ENCODE measurements at places on chromosomes 5 and 9.

DNA sequence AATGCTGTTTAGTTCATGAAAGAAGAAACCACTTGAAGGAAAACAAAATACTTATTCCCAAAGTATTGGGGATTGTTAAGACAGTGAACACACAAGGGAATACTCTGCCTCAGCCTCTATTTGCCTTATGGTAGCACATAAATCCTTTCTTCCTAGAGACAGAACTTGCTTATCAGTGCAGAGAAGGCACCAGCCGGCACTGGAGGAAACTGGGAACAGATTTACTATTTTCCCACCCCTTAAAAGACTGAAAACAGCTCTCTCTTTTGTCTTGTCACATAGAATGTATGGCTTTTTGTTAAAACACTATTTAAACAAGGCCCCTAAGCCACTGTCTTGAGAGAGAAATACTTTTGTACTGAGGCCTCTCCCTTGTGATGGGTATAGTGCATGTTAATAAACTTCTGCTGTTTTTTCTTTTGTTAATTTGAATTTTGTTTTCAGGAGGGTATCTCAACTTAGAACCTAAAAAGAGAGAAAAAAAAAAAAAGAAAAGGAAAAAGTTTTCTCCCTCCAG lies 40.7 kb upstream of the EDIL3 start:
- no peak for DNase-seq

DNA sequence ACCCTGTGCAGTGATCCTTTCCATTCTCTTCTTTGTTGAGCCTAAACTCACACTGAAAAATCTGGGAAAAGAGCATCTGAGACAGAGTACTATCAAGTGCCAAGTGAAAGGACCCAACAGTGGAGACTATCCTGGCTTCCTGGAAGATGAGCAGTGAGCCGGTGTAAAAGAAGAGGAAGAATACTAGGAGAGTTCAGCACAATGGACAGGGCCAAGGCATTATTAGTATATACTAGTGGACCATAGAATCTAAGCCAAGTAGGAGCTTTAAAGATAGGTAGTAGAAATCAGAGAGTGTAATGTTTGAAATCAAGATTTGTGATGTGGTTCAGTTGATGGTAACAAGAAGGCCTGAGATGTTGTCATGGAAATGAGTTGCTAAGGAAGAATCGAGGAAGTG lies 140.8 kb downstream of the CAMK4 start:
- no peak for DNase-seq

DNA sequence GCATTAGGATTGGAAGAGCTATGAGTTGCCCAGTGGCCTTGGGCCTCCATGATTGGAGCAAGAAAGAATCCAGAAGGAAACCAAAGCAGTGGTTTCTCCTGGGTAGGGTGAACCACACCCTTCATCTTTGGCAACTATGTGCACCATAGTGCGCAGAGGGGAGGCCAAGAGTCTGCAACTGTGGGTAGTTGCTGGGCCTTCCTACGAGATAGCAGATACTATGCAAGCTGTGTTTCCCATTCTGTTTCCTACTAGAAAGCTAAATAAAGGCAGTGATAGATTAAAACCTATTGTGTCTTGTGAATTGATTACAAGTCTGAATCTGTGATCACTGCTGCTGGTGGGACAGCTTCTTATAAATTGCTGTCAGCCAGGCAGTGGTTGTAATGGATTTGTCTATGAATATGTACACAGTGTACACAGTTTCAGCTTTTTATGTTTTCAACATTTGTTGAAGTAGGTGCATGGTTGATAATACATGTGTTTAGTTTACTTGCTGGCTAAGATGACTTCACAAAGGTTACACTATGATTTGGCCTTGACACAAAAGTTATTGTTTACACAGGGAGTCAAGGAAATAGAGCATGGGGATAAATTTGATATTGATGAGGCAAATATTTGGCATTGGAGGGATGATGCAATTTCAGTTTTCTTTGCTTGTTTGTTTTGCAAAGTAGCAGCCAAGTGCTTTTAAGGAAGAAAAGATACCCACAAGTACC lies 23.7 kb upstream of the PDE8B start:
- DNase-seq: no peak

- no peak for DNase-seq
Observed at GRCh38 chr9:71058660-71059059, 62.8 kb downstream of the TRPM3 start.

DNA sequence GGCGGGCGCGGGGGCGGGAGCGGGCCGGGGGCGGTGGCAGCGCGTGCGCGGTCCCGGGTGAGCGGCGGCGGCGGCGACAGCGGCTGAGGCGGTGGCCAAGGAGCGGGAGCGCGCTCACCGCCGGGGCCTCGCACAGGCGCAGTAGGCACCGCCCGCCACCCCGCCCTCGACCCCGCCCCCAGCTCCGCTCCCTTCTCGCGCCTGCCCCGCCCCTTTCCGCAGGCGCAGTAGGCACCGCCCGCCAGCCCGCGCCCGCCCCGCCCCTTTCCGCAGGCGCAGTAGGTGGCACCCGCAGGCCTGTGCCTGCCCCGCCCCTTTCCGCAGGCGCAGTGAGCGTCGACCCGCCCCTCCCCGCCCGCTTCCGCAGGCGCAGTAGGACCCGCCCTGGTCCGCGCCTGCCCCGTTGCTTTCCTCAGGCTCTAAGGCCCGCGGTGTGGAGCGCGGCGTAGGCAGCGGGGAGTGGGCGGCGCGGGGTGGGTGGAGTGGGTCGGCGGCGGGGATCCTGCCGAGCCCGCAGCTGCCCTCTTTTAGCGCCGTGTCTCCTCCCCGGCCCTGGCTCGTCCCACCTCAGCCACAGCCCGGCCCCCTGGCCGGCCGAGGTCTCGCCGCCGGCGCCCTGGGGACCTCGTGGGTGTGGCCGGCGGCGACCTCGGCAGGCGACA lies at the start of gene CAMSAP1:
Gene CAMSAP1 (minus strand): TSS at position 116 of the 662 bp plus-strand sequence. CDS start 387 bp downstream, outside the sequence.
- DNase-seq: peak; percentile 95

DNA sequence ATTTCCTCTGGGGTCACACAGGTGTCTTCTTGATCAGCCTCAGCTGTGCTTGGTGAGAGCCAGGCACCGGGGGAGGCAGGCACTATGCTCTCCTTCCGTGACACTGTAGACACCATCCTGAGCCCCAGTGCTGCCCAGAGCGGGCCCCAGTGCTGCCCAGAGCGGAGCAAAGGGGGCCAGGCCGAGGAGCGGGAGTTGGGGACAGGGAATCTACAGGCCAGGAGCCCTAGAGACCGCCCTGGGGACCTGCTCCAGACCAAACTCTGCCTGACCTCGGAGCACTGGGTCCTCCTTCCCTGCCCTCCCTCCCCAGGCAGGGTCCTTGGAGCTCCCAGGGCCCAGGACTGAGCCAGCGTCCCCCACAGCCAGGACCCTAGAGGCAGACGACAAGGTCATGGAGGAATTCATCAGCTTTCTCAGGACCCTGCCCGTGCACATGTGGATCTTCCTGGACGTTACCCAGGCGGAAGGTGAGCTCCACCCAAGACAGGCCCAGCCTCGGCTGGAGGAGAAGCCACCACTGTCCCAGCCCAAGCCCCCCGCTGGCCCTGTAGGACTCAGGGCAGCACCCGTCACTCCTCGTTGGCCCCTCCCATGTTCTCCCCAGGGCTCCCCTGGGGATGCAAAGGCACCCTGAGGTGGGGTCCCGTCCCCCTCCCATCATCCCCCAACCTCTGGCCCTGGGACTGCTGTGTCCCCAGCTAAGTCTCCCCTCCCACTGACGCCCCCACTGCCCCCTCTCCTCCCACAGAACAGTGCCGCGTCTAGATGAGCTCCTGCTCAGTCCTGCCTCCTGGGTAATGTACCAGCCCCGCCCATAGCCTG lies 30.2 kb downstream of the PAEP start:
- peak; percentile 5 for DNase-seq

DNA sequence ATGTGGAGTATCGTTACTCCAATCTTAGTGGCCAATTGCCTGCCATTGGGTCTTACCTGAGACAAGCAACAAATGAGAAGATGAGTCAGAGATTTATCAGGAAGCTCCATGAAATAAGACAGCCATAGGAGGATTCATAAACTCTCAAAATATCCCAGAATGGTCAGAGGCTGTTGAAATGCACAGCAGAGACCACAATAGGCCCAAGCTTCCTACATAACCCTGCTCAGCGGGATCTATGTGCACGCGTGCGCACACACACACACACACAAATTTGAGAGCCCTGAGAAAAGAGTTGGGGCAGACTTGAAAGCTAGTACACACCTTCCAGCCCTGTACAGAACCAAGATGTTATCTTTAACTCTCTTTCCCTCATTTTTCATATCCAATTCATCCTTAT lies 9.8 kb downstream of the UIMC1 start:
- DNase-seq: no peak

DNA sequence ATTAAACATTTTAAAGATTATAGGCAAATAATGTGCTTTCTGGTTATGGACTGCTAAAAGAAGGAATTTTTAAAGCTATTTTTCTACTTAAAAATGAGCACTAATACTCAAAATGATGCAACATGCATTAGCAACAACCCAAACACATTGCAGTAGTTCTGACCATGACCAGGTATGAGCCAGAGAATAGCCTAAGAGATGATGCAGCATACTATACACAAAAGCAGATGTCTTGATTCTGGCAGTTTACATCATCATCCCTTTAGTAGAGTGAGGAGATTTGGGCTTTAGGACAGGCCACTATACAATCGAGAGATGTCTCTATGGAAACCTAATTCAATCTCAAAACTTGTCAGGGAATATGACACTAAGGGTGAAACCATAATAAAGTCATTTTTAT lies 307.1 kb downstream of the PRR16 start:
- no peak for DNase-seq

DNA sequence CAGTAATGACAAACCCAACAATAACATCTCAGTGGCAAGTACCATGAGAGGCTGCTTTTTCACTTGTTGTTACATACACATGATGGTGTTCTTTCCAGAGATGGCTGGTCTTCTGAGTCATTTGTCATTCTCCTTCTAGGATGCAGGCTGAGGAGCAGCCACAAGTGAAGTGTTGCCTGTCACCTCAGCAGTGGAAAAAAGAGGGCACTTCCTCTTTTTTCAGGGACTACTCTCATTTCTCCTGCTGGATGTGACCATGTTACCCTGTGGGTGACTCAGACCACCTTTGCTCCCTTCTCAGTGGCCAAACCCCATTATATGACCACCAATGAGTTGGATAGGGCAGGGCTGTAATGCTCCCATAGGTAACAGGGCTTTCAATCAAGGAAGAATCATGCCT lies 587.0 kb upstream of the ADAMTS16 start:
- DNase-seq: no peak

DNA sequence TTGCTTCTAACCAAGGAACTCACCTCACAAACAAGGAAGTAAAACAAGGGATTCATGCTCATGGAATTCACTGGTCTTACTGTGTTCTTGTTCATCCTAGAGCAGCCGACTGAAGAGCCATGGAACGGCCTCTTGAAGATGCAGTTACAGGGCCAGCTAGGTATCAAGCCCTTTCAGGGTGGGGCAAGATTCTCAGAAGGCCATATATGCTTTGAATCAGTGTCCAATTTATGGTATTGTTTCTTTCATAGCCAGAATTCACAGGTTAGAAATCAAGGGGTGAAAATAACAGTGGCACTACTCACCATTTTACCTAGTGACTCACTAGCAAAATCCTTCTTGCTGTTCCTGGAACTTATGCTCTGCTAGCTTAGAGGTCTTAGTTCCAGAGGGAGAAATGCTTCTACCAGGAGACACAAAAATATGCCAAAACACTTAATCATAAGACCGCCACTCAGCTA lies 159.5 kb upstream of the CDH10 start:
- DNase-seq: no peak

GRCh38 chr5:123708074-123708806 lies 196.3 kb downstream of the CSNK1G3 start:
- no peak for DNase-seq

DNA sequence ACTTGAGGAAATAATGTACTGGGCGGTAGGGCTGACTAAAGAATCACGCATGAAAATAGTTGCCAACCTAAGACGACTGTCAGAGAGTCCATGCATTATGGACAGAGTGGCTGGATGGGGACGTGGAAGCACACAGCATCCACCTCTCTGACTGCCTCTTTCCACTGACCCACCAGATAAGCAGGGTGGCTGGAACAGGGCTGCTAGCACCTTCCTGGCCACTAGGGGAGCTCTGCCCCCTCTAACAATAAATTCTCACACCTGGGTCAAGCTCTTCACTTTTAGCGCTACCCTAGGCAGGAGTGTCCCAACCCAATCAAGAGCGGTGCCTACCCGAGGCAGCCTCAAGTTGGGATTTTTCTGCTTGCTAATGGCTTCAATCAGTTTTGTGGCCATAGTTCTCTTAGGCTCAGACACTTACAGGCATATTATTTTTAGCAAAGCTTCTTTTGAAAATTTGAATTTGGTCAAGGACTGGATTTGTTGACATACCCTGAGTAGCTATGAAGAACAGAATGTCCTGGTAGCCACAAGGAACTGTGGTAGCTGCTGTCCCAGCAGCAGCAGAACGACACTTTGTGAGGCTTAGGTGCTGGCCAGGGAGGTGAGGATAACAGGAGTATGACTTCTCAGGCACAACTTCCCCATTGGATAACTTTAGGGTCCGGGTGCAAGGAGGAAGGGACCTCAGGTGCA lies 6.9 kb upstream of the TPM2 start:
- peak; percentile 70 for DNase-seq

GRCh38 chr5:105812304-105812703 lies 1858.4 kb downstream of the EFNA5 start:
- DNase-seq: no peak

DNA sequence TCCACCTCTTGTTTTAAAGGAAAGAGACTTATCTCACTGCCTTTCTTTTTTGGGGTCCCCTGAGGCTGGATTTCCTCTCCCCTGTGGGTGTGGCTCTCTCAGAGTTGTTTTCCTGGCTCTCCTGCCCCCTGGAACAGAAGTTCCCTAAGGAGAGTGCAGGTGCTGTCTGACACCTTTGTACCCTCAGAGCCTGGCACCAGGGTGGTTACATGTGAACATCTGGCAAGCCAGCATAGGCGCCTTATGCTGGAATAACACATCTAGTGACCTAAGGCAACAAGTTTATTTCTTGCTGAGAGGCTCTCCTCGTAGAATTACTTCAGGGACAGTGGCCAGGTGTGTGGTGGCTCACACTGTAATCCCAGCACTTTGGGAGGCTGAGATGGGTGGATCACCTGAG lies 172.9 kb upstream of the PTCH1 start:
- no peak for DNase-seq

- DNase-seq: no peak
Observed at GRCh38 chr9:84699984-84700383, 30.5 kb downstream of the NTRK2 start.

GRCh38 chr9:134127616-134128015 lies 8.3 kb upstream of the WDR5 start:
- no peak for DNase-seq

DNA sequence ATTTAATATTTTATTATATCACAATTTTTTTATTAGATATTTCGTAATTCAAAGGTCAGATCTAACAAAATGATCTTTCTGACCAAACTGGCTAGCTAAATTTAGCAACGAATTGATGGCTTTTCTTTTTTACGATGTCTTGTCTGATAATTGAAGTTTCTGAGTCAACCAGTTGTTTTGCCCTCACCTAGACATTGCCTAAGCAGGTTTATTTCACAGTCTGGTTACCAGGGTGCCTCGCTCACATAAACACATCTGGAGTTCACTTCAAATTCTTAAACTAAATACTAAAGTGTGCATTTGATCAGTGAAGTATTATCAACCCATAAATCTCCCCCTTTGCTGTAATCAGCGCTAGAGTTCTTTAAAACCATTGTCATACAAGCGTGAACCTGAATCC lies 448.3 kb downstream of the TLE4 start:
- no peak for DNase-seq

All from stimulated activated CD8-positive, alpha-beta memory T cell treated with anti-CD3 and anti-CD28 coated beads, Interleukin-4, amount 100 ng/mL, for 48 hours (primary cell).